ENCODE measurements at places on chromosomes 5 and 9.
A peak's percentile ranks its signal among the peaks of the same experiment; 100 is the strongest.

- no peak for DNase-seq
Measured at GRCh38 chr5:17316970-17317459, 99.6 kb downstream of the BASP1 start.

- DNase-seq, result no peak
Measured at GRCh38 chr5:33843579-33843978, 48.2 kb downstream of the ADAMTS12 start.

- DNase-seq, result no peak
Measured at GRCh38 chr9:84339503-84339902, 1.1 kb downstream of the SLC28A3 start.

- peak; percentile 87 for DNase-seq
Measured at GRCh38 chr9:133130685-133131244, 9.7 kb upstream of the RALGDS start.

DNA sequence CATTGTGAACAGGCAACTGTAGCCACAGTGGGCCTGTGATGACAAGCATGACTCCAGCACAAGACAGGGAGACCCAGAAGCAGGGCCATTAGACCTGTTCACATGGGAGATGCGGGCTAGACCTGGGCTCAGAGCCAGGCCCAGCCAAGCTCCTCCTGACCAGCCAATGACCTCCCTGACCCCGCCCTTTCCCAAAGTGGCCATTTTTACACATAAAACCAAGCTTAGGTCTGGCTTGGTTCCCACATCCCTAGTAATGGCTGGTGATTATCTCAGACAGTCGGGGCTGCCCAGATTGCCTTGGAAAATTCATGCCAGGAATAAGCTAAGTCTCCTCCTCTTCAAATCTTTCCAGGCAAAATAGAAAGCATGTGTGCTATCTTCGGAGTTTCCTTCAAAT, 94.1 kb downstream of the FRMD3 start:
- DNase-seq, result no peak

- no peak for DNase-seq
Measured at GRCh38 chr5:92969191-92969780, 611.7 kb downstream of the NR2F1-AS1 start.

DNA sequence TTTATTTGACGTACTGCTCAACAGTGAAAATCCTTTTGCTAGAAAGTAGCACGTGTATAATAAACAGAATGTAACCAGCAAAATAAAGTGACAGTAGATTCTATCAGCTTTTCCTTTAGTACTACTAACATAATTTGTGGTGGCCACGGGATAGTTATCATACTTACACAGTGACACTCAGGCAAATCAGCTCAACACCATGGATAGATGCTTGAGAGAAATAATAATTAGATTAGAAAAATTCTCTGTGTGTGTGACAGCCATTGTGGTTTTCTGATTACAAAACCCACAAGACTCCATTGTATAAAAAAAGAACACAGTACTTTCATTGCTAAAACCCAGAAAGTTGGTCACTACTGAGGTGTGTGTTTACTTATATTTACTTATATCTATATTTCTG, 101.1 kb downstream of the MUSK start:
- no peak for DNase-seq

DNA sequence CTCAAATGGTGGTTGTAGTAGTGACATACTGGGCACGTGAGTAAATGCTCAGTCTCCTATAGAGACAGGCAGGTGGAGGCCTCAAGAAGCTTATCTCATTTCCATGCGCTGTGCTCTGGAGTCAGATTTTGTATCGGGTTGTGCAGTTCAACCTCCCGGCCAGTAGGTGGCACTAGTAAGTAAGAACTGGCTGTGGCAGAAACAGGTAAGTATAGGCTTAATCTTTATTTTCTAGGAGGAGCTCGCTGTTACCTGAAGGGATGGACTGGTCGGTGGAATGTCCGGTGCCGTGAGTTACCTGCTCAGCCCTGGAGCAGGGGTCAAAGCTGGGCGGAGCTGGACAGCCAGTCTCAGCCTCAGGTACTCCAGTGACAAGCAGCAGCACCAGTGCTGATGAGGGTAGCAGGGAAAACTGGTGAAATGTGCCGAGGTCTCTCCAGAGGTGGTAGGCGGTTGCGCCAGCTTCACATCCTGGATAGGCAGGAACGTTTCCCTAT, 880.1 kb upstream of the SEMA6A start:
- DNase-seq, result peak; percentile 82

DNA sequence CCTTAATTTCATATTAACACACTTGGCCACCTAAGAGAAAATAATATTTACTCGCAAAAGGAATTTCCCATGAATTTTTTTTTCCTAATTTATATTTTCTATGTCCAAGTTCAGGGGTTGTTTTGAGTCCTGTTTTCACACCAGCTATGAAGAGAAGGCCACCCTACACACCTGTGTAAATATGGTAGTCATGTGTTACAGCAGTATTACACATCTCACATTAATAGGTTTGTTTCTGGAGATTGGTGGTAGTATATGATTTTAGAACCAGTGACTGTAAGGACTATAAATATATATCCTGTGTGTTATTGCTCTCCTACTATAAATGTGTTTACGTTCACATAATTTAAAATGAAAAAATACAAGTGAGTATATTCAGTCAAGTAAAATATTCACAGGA, 147.5 kb downstream of the PAM start:
- DNase-seq, result no peak

DNA sequence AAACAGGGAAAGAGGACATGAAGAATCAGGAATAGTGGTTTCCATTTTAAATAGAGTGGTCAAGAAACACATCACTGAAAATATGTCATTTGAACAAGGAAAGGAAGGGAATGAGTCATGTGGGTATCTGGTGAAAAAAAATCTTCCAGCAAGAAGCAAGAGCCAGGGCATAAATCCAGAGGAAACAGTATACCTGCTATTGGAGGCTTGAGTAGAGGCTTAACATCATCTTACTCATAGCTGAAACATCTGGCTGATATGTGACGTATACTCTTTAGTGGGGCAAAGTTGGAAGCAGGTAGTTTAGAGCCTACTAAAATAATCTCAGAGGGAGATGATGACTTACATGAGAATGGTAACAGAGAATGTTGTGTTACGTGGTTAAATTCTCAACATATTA, 517.2 kb downstream of the CAAP1 start:
- no peak for DNase-seq

GRCh38 chr9:105503881-105504280, 54.0 kb upstream of the FKTN start:
- DNase-seq, result no peak

- peak; percentile 78 for DNase-seq
Measured at GRCh38 chr9:125631391-125632085, 75.5 kb downstream of the MAPKAP1 start.

GRCh38 chr5:88502179-88503040, 233.8 kb upstream of the TMEM161B start:
- DNase-seq, result peak; percentile 73

GRCh38 chr9:124489222-124489621, 18.0 kb downstream of the NR5A1 start:
- no peak for DNase-seq

- no peak for DNase-seq
Measured at GRCh38 chr5:1394881-1395860, 50.1 kb downstream of the SLC6A3 start.

- no peak for DNase-seq
Measured at GRCh38 chr5:4614088-4614487, 526.0 kb upstream of the ADAMTS16 start.

DNA sequence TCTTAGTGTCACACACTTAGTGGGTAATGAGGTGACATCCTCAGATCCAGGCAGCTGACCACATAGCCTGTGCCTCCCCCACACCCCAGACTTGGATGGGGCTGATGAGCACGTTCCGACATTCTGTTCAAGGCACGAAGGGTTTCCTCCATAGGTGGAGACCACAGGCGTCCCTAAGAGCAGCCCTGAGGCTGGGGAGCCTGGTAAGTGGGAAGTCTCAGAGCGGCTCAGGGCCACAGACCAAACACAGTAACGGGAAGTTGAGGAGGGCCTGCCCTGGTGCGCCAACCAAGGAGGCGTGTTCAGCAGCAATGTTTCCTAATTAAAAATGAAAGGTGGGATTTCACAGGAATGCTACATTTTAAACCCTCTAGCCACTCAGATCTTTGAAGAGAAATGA, 102.3 kb upstream of the PHYKPL start:
- DNase-seq, result no peak

DNA sequence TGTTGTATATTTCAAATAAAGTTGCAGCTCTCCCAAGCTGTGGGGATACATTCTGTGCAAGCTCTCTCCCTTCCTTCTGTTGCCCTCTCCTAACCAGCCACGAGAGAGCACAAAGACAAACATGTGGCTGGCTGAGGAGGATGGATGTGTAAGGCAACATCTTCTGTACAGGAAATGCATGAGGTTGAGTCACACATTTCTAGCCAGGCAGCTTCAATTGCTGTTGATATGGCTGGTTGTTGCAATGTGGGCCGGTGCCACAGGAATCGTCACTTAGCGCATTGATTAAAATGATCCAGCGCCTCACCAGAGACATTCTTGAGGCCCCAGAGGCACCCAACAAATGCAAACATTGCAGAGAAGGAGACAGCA, 207.1 kb downstream of the ICE1 start:
- DNase-seq, result no peak

GRCh38 chr9:14106699-14107098, 207.2 kb downstream of the NFIB start:
- no peak for DNase-seq

GRCh38 chr5:157177953-157178352, 2.7 kb upstream of the ITK start:
- DNase-seq, result peak; percentile 66

GRCh38 chr5:88878976-88879375, 4.0 kb downstream of the MEF2C start:
- DNase-seq, result no peak

GRCh38 chr5:146218168-146218567, 14.8 kb downstream of the RBM27 start:
- DNase-seq, result no peak

DNA sequence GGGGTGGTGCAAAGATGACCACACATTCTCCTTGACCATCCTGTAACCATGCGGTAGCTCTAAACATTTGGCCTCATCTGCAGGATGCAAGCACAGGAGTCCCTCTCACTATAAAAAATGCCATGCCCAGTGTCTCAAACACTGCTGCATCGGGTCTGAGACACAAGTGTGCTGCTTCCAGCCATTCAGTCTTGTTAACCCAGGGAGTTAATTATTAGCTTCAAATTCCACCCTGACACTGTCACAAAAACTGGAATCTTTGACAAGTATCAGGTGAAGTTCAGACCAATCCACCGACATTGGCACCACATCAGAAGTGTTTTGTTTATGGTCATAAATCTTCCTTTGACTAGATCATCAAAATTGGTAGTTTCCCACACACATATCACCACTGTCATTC, 119.1 kb upstream of the RASEF start:
- no peak for DNase-seq

- DNase-seq, result no peak
Measured at GRCh38 chr9:111258875-111259271, 71.2 kb downstream of the OR2K2 start.

DNA sequence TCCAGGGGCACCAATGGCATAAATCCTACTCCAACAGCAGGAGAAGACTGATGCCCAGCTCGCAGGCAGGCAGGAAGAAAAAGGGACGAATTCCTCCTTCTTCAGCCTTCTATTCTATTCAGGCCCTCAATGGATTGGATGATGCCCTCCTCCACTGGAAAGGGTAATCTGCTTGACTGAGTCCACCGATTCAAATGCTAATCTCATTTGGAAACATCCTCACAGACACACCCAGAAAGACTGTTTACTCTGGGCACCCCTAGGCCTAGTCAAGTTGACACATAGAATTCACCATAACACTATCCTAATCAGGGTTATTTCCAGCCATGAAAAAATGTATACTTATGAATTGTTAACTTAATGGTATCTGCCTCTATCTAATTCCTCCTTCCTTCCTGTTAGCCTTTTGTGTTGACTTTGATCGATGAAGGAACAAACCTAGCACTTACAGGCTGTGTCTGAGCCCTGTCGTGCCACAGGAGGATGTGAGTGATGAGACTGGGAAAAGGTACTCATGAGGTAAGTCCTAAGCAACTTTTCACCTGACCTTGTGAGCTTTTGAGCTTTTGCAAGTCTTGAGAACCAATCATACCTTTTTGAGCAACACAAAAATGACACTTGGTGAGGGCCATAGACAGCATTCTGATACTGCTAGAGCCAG, 36.5 kb downstream of the FOXD1 start:
- DNase-seq, result no peak

GRCh38 chr9:12464910-12465512, 228.2 kb upstream of the TYRP1 start:
- no peak for DNase-seq

GRCh38 chr9:16964228-16964627, 93.8 kb upstream of the BNC2 start:
- no peak for DNase-seq

GRCh38 chr9:107422189-107423185, 67.1 kb downstream of the KLF4 start:
- DNase-seq, result peak; percentile 64

DNA sequence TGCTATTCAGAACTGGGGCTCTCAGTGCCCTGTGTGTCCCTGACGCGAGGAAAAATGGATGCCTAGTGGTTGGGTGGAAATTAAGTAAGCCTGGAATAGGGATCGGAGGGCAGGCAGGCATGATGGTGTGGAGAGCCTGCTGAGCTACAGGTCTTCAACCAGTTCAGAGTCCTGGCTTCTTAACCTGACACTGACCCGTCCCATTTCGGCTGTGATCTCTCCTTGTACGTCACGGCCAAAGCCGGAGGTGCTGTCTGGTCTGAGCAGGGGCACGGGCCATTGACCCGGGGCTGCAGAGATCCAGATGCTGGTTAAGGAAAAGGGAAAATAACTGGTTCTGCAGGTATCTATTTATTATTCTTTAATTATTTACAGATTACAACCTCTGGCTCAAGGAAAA, 27.9 kb downstream of the RHOBTB3 start:
- no peak for DNase-seq

GRCh38 chr9:115058684-115059315, 59.2 kb downstream of the TNC start:
- DNase-seq, result no peak

DNA sequence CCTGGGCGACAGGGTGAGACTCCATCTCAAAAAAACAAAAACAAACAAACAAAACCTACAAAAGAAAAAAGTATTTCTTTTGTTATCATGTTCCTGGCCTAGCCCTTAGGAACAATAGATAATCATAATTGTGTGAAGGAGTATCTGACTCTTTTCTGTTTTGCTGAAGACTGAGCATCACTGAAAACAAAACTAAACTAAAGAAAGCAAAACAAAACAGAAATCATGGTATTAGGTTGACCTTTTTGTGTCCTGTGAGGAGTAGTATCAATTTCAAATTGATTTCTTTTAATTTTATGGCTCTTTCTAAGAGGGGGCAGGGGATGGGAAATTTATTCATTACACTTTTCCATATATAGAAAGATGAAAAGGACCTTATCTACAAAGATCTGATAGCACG, 246.0 kb downstream of the YTHDC2 start:
- no peak for DNase-seq

GRCh38 chr5:65264420-65264819, 217.3 kb downstream of the ADAMTS6 start:
- DNase-seq, result no peak

- DNase-seq, result no peak
Measured at GRCh38 chr5:2502970-2503594, 248.4 kb downstream of the IRX2 start.

- DNase-seq, result no peak
Measured at GRCh38 chr5:122311497-122311960, 508 bp upstream of the SNCAIP start.
